Fibroblast of skin of left biceps (primary cell): ENCODE measurements at places on chromosomes 5 and 9.
A peak's percentile ranks its signal among the peaks of the same experiment; 100 is the strongest.

DNA sequence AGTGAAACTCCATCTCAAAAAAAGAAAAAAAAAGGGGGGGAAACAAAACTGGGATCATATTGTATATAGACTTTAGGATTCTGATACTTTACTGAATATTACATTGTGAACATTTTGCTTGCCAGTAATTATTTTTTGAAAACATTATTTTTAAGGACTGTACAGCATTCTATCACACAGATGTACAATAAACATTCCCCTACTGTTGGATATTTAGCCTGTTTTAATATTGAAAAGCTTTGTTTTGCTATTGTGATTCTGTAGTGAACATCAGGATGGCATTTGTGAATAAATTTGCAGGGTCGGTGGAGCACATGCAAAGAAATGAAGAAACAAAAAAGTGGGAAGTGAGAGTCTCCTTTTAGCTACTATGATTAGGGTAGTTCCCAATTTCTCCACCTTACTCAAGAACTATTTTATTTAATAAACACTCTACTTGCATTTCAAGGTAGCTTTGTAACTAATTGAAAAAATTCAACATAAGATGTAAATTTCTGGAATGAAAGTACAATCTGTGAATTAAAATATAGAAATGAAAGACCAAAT is 18.7 kb downstream of the RASGRF2 start:
- DNase-seq, result no peak

DNA sequence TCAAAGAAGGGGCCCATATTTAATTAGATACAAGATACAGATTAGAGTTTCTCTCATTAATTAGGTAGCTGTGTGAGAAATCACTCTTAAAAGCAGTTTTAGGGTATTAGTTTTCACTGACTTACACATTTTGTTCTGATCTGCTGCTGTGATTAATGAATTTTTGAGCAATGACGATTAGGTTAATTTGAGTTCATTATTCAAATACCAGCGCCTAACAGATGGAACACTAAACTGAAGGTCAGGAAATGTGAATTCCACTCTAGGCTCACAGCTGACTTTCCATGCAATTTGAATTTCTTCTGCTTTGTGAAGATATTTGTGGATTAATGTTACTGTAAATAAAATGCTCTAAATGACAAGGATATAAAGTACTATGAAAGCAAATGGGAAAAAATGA is 380.6 kb downstream of the ADGRV1 start:
- DNase-seq, result no peak

GRCh38 chr9:129665389-129665775 is at the start of gene PRRX2:
Gene PRRX2 (plus strand): TSS chr9:129665647. CDS start chr9:129665868, 221 bp downstream.
- DNase-seq, result peak; percentile 65

- DNase-seq, result no peak
Observed at GRCh38 chr5:6737043-6737941, 24.1 kb downstream of the TENT4A start.

DNA sequence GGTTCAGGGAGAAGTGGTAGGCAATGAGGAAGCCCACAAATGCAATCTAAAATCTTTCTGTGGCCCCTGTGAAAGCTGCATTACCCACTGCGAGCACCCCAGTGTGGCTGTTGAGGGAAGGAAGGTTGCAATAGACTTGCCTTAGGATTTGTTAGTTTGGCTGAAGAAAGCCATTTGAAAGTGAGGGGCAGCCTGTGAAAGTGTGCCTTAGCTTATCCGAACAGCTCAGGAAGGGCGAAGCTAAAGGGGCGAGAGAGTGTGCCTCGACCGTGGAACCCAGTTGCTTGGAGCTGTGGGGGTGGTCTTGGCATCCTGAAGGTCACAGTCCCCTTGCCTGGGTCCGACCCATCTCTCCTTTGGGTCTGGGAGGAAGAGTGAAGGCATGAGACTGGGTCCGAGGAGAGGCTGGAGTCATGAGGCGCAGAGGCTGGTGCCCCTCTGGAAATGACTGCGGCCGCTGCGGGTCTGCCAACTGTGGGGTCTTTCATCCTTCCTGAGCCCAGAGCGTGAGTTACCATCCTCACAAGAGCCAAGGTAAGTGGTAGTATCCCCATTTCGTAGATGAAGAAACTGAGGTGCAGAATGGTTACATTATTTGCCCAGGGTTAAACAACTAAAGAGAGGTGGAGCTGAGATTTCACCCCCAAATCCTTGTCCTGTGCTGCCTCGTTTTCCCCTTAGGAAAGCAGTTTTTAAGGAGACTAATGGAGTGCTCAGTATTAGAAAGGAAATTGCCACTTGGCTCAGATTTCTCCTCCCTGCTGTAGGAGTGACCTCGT is 24.4 kb downstream of the SLC25A25 start:
- DNase-seq, result no peak

- no peak for DNase-seq
Observed at GRCh38 chr9:125284855-125285254, 23.2 kb downstream of the GAPVD1 start.

- no peak for DNase-seq
Observed at GRCh38 chr5:112772124-112772523, 34.4 kb downstream of the APC start.

- DNase-seq, result no peak
Observed at GRCh38 chr5:132289097-132289496, 5.1 kb upstream of the SLC22A4 start.
